ENCODE measurements at places on chromosomes 12 and 14. TPM values are rescaled to one million over a fixed set of nuclear protein-coding genes. Genes with fewer than 3 reads are reported as not detected.

DNA sequence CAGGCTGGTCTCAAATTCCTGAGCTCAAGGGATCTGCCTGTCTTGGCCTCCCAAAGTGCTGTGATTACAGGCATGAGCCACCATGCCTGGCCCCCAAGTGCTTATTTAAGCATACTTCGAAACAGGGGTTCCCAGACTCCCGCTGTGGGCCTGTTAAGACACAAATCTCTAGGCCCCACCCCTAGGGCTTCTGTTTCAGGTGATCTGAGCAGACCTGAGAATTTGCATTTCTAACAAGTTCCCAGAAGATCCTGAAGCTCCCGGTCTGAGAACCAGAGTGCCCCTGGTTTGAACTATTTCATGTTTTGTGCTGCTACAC lies 25.0 kb downstream of the GCH1 start:
- no peak for DNase-seq

DNA sequence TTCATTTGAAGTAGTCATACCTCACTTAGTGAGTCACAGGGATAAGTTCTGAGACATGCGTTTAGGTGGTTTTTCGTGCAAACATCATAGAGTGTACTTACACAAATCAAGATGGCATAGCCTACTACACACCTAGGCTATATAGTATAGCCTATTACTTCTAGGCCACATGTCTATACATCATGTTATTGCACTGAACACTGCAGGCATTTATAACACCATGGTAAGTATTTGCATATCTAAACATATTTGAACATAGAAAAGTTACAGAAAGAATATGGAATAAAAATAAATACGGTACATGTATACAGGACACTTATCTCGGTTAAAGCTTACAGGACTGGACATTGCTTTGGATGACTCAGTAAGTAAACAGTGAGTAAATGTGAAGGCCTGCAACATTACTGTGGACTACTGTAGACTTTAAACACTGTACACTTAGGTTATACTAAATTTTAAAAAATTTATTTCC lies 670.6 kb downstream of the SLC16A7 start:
- DNase-seq, result no peak

EML5 gene
- 0.11 TPM for total RNA-seq

NOVA1 gene
- total RNA-seq, result not detected

Data from Caco-2 (cell line).